ENCODE measurements at places on chromosomes 1 and 21. TPM values are rescaled to one million over a fixed set of nuclear protein-coding genes. Genes with fewer than 3 reads are reported as not detected.

Gene TTLL10
- total RNA-seq = not detected

Gene DNAI4
- 0.78 TPM for total RNA-seq

Gene GNG4
- 124 TPM for total RNA-seq

- no peak overlapping the region for H3K27ac ChIP-seq
- H3K4me3 ChIP-seq = no peak overlapping the region
- no peak for DNase-seq
- H3K4me1 ChIP-seq = peaks cover 11% of the 10 kb centered on the region
- peaks cover 11% of the 10 kb centered on the region for H3K36me3 ChIP-seq
- peaks cover 7% of the 10 kb centered on the region for H3K27me3 ChIP-seq
Observed at GRCh38 chr1:31434979-31435378, 22.0 kb downstream of the SERINC2 start.

DNA sequence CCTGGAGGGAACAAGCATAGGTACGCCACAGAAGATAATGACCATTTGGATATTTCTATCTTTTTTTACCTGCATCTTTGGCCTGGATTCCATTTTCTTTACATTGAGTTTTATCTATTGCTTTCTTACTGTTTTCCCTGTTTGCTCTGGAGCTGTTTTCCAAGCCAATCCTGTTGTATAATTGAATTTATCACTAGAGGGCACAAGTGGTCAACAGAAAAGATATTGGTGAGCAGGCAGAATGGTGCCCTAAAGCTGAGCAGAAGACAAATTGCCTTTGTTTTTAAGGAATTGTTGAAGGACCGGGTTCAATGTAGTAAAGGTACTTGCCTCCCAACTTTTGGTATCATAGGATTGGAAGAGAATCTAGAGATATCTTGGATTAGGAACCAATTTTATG lies 152.8 kb downstream of the PPP1R12B start:
- no peak overlapping the region for H3K27ac ChIP-seq
- H3K4me1 ChIP-seq = no peaks in the 10 kb centered on the region
- DNase-seq = no peak
- H3K36me3 ChIP-seq = no peaks in the 10 kb centered on the region
- H3K4me3 ChIP-seq = no peak overlapping the region
- H3K27me3 ChIP-seq = peaks cover 1% of the 10 kb centered on the region
